ENCODE measurements at places on chromosomes 1 and 21.

DNA sequence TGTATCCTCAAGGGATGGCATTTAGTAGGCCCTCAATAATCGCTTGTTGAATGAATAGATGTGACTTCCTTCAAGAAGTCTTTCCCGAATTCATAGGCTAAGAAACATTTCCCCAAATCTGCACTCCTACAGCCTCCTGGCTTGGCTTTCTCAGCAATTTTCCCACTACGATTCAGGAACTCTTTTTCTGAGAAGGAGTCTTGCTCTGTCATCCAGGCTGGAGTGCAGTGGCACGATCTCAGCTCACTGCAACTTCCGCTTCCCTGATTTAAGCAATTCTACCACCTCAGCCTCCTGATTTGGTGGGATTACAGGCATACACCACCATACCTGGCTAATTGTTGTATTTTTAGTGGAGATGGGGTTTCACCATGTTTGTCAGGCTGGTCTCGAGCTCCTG is 37.9 kb upstream of the IFFO2 start:
- no peak for DNase-seq

- DNase-seq: no peak
Observed at GRCh38 chr1:221101807-221102605, 222.8 kb downstream of the HLX start.

DNA sequence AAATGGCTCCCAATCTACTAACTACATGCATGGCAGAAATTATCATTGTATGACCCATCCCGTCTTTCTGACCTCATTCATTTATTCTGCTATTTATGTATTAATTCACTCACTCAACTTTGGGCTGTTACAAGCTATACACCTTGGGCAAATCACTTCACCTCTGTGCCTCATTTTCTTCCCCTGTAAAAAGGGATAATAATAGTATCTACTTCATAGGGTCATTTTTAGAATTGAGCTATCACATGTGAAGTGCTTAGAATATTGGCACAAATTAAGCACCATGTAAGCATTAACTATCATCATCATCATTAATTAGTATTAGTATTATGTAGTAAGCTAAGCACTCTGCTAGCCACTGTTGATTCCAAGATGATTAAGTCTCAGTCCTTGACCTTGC is 52.1 kb downstream of the NMNAT2 start:
- DNase-seq: no peak

- no peak for DNase-seq
Observed at GRCh38 chr1:156677616-156678596, 699 bp upstream of the NES start.

DNA sequence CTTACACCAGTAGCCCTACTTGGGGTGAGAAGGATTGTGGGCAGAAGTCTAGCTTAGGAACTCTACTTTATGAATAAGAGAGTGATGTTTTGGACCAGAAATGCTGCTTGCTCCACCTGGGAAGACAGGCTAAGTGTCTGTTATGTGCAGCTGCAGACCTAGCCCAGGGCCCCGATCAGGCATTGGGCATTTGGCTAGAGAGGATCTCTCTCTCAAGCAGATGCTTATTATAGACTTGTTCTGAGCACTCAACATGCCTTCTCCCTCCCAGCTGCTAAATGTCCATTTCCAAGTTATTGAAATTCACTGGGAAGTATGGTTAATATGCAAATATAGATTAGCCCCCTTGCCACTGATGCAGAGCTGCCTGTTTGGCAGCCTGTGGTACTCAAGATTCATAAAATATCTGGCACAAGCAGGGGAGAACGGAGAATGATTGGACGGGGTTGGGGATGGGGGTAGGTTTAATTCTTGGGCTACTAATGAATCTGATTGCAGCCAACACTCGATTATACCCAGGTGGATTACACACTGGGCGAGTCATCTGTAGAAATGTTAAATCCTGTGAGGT is 115.9 kb downstream of the KCND3 start:
- no peak for DNase-seq

DNA sequence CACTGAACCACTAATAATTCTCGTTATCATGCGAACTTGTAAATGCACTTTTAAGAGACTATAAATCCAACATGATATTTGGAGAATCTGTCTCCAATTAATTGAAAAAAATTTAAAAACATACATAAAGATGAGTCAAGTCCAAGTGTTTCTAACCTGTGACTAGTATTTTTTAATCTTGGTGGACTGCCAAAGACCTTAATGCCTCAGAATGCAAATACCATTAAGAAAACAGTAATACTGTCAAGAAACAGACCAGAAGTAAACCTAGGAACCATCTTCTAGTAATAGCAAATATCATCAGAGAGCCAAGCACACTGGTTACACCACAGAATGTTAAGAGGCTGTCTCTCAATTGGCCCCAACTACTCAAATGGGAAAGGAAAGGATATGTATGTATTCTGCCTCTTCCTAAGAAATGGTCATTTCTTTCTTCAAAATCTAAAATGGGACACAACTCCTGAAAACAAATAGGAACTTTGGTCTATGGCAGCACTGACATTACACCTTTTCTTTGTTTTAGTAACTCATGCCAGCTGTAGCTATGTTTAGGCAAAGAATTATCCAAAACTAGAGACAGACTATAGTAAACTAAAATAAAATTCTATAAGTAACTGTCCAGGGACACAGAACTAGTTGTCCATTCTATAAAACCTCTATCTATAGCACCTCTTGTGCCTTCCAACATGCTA is 15.8 kb downstream of the SCYL3 start:
- DNase-seq: no peak

- no peak for DNase-seq
Observed at GRCh38 chr1:55288245-55288644, 73.1 kb upstream of the USP24 start.

DNA sequence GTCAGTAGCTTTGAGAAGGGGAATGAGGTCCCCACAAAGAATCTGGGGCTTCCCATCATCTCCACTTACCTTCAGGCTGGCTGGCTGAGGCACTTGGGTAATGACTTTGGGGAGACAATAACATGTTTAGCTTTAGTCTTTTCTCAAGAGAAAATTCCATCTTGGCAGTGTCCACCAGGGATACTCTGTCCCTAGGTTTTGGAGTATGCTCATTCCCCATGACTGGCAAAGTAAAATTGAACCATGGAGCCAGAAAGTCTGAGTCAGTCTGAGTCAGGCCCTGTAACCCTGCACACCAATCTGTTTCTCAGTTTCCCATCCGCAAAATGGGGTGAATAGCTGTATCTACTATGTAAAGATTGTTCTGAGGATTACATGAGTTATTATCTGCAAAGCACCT is 28.2 kb downstream of the RUNX1 start:
- no peak for DNase-seq

DNA sequence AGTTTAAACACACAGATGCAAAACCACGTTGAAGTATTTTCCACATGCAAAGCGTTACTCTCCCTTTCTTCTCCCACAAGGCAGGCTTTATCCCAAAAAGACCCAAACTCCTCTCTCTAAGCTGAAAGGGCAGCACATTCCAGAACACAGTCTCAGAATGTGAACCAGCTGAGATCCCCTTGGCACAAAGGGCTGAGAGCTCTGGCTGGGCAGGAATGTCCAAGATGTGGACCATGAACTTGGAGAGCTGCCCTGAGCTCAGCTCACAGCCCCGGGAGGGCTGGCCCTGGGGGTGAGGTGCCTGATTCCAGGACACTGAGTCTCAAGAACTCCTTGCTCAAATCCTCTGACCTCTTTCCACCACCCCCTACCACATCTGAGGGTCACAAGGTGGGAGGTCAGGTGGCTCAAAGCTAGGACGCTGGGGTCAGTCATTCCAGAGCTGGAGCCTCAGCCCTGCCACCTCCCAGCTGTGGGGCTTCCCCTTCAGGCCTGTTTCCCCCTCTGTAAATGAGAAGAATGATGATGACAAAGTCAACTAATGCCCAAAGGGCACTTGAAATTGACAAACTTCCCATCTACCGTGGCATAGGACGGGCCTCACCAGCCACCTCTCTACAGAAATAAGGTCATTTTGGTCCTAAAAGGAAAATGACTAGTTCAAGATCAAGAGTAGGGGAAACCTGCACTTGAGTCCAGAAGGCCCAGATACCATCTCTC is 11.5 kb downstream of the ALDH4A1 start:
- no peak for DNase-seq

DNA sequence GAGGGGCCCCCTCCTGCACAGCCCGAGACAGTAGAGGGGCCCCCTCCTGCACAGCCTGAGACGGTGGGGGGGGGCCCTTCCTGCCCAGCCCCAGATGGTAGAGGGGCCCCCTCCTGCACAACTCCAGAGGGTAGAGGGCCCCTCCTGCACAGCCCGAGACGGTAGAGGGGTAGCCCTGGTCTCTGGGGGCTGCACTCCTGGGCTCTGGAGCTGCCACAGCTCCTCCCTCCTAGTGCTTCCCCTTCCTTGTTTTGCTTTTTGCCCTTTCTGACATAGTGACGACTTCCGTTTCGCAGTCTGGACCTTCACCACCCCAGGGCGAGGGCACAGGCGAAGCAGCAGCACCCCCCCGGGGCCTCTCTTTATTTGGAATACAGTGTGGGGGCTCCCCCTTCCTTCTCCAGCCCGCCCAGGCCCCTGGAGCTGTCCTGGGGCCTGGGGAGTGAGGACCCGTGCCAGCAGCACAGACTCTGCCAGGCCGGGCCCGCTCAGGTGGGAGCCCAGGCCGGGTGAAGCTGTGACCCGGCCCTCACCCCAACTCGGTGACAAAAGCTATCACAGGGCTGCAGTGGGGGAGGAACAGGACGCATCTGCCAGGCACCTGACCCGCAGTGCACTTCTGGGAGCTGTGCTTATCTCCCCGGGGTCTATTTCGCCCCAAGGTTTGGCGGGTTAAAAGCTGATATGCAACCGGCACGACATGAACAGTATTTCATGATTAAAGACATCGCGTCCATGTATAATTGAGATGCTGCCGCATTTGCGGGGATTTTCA is 1.1 kb upstream of the PRXL2B start:
- peak; percentile 57 for DNase-seq

DNA sequence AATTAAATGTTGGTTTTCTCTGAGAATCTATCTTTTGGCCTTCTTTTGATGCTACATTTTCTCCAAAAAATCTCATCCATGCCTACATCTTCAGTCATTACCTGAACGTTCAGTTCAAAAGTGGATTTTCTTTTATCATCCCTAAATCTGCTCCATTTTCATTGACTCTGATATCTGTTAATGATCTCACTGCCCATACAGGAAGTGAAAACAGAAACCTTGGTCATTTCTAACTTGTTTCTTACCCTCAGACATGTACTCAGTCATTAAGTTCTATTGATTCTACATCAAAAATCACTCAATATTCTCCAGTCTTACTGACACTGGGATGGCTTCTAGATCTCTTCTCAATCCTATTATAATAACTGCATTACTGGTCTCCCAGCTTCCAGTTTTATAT is 22.7 kb downstream of the PRKACB start:
- no peak for DNase-seq

DNA sequence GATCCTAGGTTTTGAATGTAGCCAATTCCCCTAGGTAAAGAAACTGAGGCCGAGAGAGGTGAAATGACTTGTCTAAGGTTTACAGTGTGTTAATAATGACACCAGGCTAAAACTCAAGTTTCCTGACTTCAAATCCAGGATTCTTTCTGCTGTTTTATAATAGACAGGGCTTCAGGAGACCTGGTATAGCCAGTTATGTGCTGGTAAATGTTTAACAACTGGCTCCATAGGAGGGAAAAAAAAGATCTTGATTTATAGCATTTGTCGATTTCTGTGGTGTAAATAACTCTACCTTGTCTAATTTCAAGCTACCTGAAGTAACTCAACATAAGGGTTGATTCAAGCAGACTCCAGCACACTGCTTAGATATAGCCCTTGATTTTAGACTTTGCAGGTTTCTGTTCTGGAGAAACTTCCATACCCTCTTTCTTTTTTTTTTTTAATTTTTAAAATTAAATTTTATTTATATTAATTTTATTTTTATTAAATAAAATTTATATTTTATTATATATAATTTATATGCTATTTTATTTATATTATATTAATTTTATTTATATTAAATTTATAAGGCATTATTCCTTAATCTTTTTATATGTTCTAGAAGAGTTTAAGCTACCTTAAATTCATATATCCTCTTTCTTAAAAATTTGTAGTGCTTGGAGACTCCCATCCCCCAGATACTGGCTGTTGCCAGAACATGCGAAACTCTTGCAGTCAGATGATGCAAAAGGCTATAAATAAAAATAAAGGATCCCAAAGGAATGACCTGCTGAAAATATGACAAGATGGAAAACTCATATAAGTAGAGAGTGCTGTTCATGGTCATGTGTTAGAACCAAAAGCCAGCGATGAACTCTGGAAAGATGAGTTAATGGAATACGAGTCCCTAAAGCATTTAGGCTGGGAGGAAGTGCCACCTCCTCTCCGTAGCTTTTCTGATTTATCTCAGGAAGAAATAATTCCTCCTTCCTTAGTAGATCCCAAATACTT is 35.4 kb upstream of the SRSF10 start:
- no peak for DNase-seq

DNA sequence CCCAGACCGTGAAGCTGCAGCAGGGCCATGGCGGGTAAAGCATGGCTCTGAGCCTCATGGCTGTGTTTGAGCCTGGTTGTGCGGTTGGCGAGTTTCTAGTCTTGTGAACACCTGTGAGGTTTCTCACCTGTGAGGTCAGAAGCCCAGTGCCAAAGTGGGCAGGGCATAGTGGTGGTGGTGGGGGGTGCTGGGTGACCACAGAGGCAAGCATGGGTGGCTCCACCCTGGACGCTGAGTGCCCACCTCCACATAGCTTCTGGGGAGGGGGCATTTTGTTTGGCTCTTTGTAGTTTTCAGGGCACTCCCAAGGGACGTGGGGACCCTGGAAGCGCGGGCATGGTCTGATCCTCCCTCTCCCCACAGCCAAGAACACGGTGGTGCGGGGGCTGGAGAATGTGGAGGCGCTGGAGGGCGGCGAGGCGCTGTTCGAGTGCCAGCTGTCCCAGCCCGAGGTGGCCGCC is 91.1 kb downstream of the TRIM11 start:
- DNase-seq: no peak

GRCh38 chr1:34867415-34867814 is 7.9 kb upstream of the SMIM12 start:
- no peak for DNase-seq

DNA sequence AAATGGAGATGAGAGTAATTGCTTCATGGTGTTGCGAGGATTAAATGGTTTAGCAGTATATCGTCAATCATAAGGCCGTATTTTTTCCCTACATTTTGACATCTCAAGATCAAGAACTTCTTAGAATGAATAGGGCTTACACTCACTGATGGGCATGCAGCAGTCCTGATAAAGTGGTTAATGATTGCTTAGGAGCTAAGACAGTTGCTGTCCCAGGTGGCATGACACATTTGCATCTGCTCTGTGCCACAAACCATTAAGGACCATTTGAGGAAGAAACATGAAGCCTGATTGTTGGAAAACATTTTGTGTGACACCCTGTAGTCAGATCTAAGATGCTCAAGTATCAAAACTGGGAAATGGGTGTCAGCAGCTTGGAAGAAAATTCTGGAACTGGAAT is 81.0 kb upstream of the SGIP1 start:
- no peak for DNase-seq

DNA sequence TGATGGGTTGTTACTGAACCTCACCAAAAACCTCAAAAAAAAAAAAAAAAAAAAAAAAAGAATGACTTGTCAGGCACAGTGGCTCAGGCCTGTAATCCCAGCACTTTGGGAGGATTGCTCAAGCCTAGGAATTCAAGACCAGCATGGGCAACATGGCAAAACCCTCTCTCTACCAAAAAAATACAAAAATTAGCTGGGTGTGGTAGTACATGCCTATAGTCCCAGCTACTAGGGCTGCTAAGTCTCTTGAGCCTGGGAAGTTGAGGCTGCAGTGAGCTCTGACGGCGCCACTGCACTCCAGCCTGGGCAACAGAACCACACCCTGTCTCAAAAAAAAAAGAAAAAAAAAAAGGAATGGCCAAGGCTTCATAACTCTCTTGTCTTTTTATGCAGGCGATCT is 11.1 kb downstream of the CHAF1B start:
- DNase-seq: no peak
